Stimulated activated CD4-positive, alpha-beta T cell treated with anti-CD3 and anti-CD28 coated beads, Interleukin-12 subunit alpha, Interleukin-12 subunit beta, amount 100 ng/mL, for 24 hours (primary cell): ENCODE measurements at places on chromosomes 12 and 14.

- no peak for DNase-seq
These were observed 111.2 kb downstream of the KIF21A start for GRCh38 chr12:39331539-39332261.

GRCh38 chr12:127133675-127134335, 1133.2 kb upstream of the TMEM132C start:
- DNase-seq, result no peak

DNA sequence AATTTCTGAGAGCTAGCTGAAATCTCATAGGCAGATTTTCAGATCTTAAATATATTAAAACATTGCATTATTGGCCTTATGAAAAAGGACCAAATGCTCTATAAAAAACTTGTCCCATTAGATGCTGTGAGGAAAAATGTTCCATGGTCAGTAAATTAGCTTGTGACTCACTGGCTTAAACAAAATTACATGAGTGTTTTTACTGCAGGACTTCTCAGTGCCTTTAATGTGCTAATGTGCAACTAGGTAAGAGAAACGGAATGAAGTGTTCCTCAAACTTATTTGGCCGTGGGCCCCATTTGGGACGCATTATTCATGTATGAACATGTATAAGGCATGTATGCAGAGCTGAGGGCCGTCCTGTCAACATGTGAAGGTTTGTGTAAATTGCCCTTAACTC, 41.7 kb downstream of the MYRFL start:
- no peak for DNase-seq

GRCh38 chr12:57156701-57157403, 9.4 kb upstream of the LRP1-AS start:
- no peak for DNase-seq

DNA sequence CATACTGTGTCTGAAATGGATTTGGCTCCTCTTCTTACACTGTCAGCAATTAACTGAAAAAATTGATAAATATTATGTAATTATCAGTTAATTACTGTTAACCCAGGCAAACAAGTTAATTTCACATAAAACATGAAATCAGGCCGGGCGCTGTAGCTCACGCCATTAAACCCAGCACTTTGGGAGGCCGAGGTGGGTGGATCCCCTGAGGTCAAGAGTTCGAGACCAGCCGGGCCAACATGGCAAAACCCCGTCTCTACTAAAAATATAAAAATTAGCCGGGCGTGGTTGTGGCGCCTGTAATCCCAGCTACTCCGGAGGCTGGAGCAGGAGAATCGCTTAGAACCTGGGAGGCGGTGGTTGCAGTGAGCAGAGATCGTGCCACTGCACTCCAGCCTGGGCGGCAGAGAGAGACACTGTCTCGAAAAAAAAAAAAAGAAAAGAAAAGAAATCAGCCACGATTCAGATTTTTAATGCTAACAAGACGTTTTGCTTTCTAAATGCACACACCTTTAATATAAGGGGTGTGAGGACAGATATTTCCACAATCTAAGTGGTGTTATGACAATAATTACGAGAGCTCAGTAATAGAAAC, 473 bp upstream of the TMEM19 start:
- DNase-seq, result no peak

- no peak for DNase-seq
These were observed 22.7 kb upstream of the SRGAP1 start for GRCh38 chr12:63821781-63822251.

GRCh38 chr12:2352203-2352602, 299.4 kb downstream of the CACNA1C start:
- DNase-seq, result no peak

GRCh38 chr12:78035901-78036606, 205.4 kb downstream of the NAV3 start:
- no peak for DNase-seq

GRCh38 chr12:11758510-11759493, 109.3 kb downstream of the ETV6 start:
- DNase-seq, result no peak

- no peak for DNase-seq
These were observed 926 bp downstream of the HRK start for GRCh38 chr12:116880213-116880816.

DNA sequence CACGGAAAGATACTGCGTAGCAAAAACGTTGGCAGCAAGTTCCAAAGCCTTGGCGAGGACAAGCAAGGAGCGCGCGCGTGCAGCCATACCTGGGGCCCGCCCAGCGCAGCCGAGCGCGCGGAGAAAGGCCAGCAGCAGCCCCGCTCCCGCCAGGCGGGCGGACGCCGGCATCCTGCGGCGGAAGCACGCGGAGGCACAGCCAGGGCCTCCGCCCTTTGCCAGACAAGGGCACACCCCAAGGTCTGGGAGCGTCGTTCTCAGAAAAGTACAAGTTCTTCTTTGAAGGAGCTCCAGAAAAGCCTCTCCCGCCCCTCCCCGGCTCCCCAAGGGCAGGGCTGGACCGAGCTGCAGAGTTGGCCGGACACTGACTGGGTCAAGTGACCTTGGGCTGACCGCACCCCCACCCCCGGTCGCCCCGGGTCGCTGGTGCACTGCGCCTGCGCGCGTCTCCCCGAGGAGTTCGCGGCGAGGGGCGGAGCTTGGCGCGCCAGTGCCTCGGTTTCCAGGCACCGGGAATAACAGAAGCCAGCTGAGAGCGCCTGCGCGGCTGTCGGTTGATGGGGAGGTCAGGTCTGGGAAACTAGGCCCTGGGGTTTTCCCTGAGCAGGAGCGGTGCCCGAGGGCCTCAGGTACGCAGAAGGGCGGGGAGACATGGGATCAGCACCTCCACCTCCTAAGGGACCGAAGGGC, at the start of gene ZC2HC1C:
ZC2HC1C (plus strand) TSS at position 521 of the 690 bp plus-strand sequence. CDS start 933 bp downstream, outside the sequence.
- peak; percentile 39 for DNase-seq

GRCh38 chr14:44168566-44168965, 338.5 kb downstream of the FSCB start:
- DNase-seq, result no peak

DNA sequence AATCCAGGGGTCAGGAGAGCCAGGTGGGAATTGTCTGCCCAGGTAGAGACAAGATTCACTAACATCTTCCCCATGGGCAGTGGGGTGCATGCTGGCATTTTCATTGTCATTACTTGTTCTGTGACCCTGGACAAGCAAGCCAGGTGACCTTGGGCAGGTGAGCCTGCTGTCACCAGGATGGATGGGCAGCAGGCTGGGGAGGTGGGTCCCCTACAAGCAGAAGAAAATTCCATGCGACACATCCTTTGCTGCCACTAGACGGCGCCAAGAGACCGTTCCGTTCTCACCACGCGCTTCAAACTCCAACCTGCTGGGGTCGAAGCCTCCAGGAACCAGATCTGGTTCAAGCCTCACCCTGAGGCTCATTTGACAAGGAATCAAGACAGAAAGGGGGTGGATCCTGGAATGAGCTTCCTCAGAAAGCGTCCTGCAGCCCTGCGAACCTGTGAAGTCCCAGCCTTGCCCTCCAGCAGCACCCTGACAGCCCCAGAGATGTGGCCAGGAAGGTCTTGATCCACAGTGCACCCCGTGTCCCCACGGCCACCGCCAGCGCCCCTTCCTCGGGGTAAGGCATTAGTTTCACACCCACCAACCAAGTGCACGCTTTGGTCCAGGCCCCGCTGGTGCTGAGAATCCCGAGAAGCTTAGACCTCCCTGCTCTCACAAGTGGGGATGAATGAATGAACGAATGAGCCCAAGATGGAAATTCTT, 3.2 kb upstream of the DYNC1H1 start:
- peak; percentile 53 for DNase-seq

- DNase-seq, result no peak
These were observed 10.0 kb downstream of the SINHCAF start for GRCh38 chr12:31315784-31316465.
